ENCODE measurements at places on chromosomes 2 and 18. TPM values are rescaled to one million over a fixed set of nuclear protein-coding genes. Genes with fewer than 3 reads are reported as not detected.
A peak's percentile ranks its signal among the peaks of the same experiment; 100 is the strongest.

ABCG8 gene
- not detected for total RNA-seq

HTR2B gene
- not detected for total RNA-seq

CHRND gene
- 0.05 TPM for total RNA-seq

OSBPL6 gene
- total RNA-seq, result 11.9 TPM

LYPD1 gene
- 32.4 TPM for total RNA-seq

POTEI gene
- total RNA-seq, result not detected

SRD5A2 gene
- total RNA-seq, result 0.05 TPM

STK11IP gene
- total RNA-seq, result 18.1 TPM

TMEM163 gene
- not detected for total RNA-seq

NXPH2 gene
- 0.89 TPM for total RNA-seq

TNS1 gene
- not detected for total RNA-seq

ANKRD30BL gene
- total RNA-seq, result not detected

KCNK3 gene
- total RNA-seq, result 1.2 TPM

SMAD4 gene
- total RNA-seq, result 65.5 TPM

DNA sequence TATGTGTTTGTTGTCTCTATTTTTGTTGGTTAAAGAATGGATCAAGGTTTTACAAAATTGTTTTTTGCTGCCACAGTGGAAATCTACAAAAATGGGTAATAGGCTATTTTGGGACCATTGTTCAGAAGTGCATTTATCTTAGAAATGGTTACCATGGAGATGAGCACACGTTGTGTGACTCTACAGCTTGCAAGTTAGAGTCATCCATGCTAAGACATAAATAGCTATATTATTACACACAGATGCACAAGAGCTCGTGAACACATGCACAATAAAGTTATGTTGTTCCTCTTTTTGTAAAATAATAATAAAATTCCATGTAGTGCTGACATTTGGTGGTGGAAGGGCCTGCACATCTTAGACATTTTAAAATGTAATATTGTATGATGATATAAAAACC, 15.5 kb upstream of the DUSP19 start:
- DNase-seq, result no peak

- DNase-seq, result no peak
These were observed 146.3 kb upstream of the RIOK3 start for GRCh38 chr18:23306822-23307221.

DNA sequence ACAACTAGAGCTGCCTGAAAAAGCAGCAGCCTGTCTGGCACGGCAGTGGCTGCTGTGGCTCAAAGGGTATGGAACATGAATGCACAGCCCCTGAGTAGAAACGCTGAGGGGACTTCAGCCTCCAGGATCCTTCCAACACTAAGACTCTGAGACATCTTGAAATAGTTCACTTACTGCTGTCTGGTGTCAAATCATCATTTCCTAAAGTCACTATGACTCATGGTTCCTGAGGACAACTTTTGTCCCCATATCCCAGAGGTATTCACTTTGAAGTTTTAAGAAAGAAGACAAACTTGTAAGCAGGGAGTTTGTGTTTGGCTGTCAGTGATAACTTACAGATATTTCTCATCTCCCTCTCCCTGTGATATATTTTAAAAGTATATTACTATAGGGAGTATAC, 33.3 kb upstream of the NEB start:
- DNase-seq, result no peak

GRCh38 chr2:187527262-187527661, 27.0 kb downstream of the TFPI start:
- DNase-seq, result peak; percentile 74

- DNase-seq, result no peak
These were observed 25.8 kb downstream of the TCF23 start for GRCh38 chr2:27174638-27175037.

DNA sequence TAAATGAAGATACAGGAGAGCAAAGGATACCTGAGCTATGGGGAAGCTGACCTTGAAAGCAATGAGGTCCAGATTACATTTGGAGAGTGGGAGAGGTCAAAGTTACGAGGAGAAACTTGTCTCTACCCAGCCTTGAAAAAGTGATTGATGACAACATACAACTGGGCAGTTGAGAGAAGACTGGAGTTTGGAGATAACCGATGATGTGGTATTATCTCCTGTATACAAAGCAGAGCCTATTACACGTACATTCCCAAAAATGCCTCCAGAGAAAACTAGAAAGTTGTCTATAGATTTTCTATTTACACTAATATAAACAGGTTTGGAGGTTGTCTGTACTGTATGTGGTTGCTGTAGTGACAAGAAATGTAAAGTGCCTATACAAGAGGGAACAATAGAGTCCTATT, 28.3 kb downstream of the ARL5A start:
- DNase-seq, result no peak

DNA sequence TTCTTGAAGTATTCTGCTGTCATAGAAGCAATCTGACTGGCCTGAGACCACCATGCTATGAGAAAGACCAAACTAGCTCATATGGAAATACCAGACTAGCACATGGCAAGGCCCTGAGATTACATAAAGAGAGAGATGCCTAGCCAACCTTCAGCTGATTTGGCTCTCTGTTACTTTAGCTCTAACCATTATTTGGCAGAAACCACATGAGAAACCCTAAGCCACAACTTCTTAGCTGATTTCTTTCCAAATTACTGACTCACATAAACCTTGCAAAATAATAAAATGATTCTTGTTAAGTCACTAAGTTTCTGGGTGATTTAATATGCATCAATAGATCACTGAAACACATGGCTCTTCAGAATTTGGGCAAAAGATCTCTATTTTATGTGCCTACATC, 295.0 kb upstream of the ZNF521 start:
- no peak for DNase-seq

GRCh38 chr2:106144621-106145331, 49.3 kb downstream of the UXS1 start:
- no peak for DNase-seq

DNA sequence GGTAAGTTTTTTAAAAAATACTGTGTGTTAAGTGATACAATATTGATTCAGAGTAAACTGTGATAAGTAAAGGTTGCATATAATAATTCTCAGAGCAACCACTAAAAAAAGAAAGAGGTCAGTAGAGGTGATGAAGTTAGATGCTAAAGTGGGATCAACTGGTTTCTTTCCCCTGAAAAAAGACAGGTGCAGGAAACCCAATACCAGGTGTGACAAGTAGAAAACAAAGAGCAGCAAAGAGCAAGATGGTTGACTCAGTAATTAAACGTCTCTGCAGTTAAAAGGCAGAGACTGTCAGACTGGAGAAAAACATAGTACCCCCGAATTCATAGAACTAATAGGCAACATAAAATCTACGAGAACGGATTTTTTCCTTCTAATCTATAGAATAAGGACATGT, 128.3 kb downstream of the ATP9B start:
- no peak for DNase-seq

- no peak for DNase-seq
These were observed 61.3 kb downstream of the ACAA2 start for GRCh38 chr18:49752095-49752457.

DNA sequence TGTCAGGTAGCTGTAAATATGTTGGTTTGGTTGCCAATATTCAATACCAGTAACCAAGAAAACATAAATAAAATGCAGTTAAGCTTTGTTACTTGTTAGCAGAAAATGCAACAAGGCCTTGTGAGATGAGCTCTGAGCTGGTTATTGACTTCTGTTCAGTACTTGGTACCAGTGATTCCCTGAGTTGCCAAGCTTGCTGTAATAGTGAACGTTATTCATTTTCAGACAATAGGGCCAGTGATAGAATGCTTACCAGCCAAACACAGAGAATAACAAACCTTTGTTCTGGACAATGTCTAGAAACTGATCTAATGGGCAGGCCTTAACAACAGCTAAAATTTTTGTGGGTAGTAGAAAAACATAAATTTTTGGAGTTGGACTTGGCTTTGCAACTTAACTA, 29.5 kb downstream of the RASGRP3 start:
- no peak for DNase-seq

DNA sequence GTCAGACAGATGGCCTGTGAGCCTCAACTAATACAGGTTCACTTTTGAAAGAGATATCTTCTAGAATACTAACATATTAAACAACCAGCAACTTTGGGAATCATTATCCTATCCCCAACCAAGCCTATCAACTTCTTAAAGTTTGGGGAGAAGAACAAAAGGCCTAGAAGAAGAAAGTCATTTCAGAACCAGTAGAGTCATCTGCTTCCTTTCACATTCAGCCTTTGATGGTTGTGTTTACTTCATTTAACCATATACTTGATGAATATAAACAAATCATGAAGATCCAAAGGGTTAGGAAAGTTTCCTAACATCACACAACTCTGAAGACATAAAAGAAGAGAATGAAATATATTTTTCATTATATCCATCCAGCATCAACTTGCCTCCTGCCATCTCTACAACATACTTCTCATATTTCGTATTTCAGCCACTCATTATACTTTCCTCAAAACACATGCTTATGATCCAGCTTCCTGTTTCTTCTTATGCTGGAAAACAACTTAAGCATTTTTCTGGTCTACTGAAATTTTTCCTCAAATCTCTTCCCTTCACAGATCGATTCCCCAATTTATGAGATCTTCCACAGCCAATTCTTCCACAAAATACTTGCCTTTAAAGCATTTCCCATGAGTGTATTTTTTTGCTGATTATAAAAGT, 114.3 kb downstream of the CACNB4 start:
- no peak for DNase-seq

- no peak for DNase-seq
These were observed 53.0 kb upstream of the ID2 start for GRCh38 chr2:8628866-8629209.

DNA sequence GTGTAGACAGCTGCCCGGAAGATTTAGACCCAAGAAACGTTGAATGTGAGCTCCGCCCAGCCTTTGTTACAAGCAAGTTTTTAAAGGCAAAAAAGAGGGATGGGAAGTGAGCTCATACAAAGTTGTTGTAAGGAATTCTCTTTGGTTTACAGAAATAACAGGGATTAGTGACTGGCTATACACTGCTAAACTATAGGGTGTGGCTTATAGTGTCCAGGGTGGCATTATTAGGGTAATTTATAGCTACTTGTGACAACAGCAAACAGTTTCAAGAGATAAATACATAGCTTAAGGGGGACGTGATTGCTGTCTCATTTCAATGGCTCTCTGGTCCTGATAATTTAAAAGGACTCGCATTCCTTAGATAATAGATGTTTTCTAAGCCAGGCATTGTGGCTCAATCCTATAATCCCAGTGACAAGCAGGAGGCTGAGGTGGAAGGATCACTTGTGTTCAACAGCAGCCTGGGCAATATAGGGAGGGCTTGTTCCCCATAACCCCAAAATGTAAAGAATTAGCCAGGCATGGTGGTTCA, 66.5 kb upstream of the TGIF1 start:
- DNase-seq, result no peak

DNA sequence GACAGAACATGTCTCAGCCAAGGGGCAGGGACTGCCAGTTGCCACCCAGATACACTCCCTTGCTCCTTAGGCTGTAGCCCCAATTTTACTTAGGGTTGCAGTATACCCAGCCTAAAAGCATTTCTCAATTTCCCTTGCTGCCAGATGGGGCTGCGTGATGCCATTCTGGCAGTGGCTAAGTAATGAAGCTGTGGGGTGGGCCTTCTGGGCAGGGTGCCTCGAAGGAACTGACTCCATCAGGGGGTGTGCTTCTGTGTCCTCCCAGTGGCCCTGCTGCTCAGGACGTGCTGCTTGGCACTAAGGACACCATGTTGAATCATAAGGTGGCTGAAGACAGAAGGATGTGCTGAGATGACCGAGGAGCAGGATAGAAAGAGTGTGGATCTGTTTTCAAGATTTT, 74.2 kb downstream of the VWA3B start:
- DNase-seq, result no peak

DNA sequence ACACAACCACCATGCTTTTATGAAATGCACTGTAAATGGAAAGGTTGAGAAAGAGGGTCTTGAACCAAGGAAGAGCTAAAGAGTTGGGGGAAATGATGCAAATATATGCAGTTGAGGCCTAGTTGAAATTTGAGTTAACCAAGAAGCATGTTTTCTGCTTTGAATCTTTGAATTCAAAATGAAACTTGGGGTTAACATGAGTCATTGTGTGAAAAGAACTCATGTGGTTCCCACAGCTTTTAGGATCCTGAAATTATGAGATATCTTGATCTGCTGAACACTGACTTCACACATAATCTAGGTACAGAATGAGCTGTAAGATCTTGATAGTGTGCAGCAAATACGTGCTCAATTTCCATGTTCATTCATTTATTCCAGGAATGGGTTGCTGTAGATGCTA, 422.9 kb upstream of the TRIB2 start:
- DNase-seq, result no peak

DNA sequence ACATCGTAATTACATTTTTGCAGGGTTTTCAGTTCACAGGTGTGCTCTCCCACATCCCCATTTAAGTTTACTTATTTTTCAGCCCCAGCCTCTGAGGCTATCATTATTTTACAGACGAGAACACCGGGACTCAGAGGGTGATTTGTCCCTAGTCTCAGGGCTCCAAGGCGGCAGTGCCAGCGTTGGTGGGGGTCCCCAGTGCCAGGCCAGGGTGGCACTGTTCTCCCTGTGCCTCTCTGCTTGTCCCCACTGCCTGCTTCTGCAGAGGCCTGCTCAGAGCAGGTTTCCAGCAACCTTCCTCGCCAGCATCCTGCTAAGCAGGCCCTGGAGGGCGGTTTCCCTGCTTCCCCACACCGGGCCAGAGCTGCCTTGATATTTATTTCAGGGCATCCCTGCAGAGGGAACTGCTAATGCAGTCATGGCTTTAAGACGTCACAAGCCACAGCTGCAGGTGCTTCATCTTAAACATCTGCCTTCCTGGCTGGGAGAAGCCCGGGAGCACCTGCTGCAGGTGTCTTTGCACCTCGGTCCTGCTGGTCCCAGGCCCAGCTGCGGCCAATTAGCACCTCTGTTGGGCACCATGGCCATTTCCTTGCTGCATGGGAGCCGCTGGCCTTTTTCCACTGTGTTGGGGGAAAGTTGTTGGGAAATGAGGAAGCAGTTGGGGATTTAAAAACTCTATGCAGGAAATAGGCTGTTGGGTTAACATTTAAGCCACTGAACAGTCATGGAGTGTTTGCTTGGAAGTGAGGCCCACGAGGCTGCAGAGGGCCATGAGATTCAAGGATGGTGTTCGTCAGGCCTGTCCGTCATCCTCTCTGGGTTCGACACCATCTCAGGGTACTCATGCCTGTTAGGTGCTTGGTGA, 22.8 kb downstream of the HPCAL1 start:
- DNase-seq, result no peak

- no peak for DNase-seq
These were observed 78.9 kb downstream of the MAP4K4 start for GRCh38 chr2:101776172-101777043.

DNA sequence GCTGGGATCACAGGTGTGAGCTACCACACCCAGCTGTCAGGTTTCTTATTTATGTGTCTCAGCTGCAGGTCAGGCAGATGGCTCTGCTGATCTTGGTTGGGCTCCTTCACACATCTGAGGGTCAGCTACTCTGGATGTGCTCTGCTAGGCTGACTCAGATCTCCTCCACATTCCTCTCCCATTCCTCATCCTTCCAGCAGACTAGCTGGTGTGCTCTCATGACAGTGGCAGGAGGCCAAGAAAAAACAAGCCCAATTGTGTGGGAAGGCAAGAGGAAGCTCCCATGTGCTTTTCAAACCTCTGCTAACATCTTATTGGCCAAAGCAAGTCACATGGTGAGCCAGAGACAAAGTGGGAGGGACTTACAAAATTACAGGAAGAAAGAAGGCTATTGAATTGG, 11.7 kb upstream of the MSH6 start:
- DNase-seq, result peak; percentile 28

- no peak for DNase-seq
These were observed 46.6 kb downstream of the HDLBP start for GRCh38 chr2:241268716-241269445.

Measured in NCI-H460 (cell line).